NCI-H1048 (cell line): ENCODE measurements at places on chromosomes 13 and 19.

DNA sequence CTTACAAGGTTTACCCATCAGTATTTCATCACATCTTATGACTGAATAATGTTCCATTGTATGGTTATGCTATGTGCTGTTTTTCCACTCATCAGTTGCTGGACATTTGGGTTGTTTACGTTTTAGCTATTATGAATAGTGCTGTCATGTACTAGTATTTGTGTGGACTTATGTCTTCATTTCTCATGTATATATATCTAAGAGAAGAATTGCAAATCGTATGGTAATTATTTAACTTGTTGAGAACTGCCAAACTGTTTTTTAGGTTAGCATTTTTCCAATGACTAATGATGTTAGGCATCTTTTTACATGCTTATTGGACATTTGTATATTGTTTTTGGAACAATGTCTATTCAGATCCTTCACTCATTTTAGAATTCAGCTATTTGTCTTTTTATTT, 368.3 kb downstream of the LMO7 start:
- no peak for DNase-seq

- no peak for DNase-seq
Measured at GRCh38 chr13:83350569-83350968, 531.7 kb downstream of the SLITRK1 start.

DNA sequence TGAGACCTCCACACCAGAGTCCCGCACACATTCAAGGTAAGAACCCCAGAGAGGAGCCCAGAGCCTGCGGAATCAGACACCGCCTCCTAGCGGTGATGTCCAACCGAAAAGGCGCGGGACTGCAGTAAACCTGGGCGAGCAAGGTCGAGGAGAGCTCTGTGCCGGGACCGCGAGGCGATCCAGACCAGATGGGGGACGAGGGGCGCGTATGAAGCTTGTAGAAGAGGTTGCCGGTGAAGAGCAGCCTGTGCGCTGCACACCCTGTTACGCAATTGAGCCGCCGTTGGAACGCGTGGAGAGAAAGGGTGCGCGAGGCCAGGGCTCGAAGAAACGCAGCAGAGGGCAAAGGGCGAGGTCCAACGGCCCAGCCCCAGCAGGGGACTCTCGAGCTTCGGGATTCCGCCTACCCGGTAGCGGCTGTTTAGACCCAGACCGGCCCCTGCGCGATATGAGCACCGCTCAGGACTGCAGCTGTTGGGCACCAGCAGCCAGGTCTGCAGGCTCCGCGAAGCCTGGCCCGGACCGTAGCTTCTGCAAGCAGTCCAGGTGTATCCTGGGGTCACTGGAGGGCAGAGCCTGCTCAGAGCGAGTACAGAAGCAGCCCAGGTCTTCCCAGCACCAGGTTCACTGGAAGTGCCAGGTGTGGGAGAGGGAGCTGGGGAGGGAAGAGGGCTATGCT, 65.9 kb upstream of the ZNF599 start:
- no peak for DNase-seq

DNA sequence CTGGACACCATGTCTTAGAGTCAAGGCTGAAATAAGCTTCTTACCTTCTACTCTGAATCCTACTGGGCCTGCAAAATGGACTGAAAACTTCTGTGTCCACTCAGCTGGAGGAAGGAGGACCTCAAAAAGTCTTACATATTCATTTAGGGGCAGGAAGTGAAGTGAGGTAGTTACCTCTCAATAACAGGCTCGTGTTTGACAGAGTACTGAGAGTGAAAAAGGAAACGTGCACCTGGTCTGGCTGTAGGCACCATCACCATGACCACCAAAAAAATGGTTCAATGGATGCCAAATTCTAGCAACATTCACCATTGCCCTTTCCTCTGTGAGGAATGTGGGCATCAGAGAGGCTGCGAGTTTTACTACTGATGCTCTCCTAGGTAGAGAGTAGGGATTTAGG, 176.2 kb downstream of the RFC3 start:
- no peak for DNase-seq

- DNase-seq = no peak
Measured at GRCh38 chr19:39745643-39746042, 7.8 kb upstream of the CLC start.

- DNase-seq = no peak
Measured at GRCh38 chr13:35630551-35631275, 154.2 kb upstream of the MAB21L1 start.

GRCh38 chr19:58551577-58552471, 3.1 kb downstream of the CHMP2A start:
- no peak for DNase-seq

GRCh38 chr19:41377977-41378709, 1.8 kb downstream of the TMEM91 start:
- DNase-seq = no peak

DNA sequence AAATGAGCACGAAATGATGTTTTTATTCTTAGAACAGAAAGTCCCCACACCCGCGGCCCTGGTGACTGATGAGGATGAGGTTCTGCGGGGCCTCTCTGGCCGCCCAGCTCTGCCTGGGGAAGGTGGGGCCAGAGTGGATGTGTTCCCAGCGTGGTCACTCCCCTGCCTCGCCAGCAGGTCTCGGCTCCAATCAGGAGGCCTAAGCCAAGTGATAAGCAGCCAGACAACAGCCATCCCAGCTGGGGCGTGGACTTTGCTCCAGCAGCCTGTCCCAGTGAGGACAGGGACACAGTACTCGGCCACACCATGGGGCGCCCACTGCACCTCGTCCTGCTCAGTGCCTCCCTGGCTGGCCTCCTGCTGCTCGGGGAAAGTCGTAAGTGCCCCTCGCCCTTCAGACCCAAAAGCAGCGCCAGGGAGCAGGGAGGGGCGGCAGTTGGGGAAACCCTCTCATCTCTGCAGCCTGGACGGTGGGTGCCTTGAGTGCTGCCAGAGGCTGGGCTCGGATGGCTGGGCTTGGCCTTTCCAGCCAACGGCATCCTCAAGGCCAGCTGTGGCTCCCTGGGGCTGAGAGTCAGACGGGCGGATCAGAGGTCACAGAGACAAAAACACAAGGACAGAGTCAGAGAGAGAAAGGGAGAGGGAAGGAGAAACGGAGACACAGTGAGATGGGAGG, at the start of gene F10:
F10 (plus strand) TSS at position 250 of the 676 bp plus-strand sequence; CDS start at position 307, 57 bp downstream.
- DNase-seq = no peak

DNA sequence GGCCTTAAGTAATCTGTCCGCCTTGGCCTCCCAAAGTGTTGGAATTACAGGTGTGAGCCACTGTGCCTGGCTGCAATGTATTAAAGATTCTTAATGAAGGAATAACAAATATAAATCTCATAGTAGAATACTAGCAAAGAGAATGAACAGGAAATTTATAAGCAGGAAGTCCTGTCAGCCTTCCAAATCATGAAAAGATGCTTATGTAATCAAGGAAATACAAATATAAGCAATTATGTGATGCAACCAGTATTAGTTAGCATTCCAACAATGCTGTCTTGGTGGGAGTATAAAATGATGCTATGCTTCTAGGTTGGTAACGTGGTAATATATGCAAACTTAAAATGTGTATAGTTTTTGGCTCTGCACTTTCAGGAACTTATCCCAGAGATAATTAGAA, 133.8 kb downstream of the PDS5B start:
- no peak for DNase-seq

DNA sequence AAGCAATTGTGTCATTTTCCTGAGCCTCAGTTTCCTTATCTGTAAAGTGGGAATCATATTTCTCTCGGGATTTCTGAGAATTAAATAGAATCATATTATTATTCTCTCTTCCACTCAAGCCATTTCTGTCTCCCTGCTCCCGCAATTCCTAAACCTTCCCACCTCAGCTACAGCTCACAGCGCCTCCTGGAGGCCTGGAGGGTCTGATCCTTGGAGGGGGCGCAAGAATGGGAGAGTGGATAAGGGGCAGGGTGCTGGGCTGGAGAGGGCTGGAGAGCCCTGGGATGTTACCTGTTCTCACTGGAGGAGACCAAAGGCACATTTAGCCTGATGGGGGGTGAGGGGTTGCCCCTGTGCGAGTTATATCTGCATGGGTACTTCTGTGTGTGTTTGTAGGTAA, 31.1 kb upstream of the CYP2S1 start:
- DNase-seq = no peak

GRCh38 chr19:57620673-57621348, 6.8 kb downstream of the ZNF134 start:
- no peak for DNase-seq

- no peak for DNase-seq
Measured at GRCh38 chr19:38055655-38056521, 148.9 kb downstream of the SIPA1L3 start.

DNA sequence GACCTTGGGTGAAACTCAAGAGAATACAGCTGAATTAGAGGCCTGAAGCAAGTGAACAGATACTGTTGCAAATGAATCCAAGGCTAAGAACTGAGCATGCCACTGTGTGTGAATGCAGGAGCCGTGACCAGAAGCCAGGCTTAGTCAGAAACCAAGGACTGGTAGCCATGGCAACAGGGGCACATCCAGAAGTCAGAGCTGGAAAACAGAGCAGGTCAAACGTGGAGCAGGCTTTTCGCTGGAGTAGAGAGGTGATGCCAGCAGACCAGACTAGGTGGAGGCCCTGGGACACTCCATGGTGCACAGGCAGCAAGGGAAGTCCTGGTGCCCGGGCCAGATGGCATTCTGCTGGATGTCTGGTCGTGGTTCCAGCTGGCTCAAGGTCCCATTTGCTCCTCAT, 564.1 kb downstream of the PCDH9 start:
- DNase-seq = no peak

GRCh38 chr19:17116996-17117702, 41.6 kb downstream of the MYO9B start:
- no peak for DNase-seq

- no peak for DNase-seq
Measured at GRCh38 chr19:55693336-55693974, 18.4 kb downstream of the EPN1 start.

GRCh38 chr19:49887665-49888509, 8.8 kb downstream of the IL4I1 start:
- no peak for DNase-seq

- no peak for DNase-seq
Measured at GRCh38 chr19:31348481-31349159, 616 bp downstream of the TSHZ3 start.

- no peak for DNase-seq
Measured at GRCh38 chr13:111225810-111226546, 94.5 kb upstream of the TEX29 start.

DNA sequence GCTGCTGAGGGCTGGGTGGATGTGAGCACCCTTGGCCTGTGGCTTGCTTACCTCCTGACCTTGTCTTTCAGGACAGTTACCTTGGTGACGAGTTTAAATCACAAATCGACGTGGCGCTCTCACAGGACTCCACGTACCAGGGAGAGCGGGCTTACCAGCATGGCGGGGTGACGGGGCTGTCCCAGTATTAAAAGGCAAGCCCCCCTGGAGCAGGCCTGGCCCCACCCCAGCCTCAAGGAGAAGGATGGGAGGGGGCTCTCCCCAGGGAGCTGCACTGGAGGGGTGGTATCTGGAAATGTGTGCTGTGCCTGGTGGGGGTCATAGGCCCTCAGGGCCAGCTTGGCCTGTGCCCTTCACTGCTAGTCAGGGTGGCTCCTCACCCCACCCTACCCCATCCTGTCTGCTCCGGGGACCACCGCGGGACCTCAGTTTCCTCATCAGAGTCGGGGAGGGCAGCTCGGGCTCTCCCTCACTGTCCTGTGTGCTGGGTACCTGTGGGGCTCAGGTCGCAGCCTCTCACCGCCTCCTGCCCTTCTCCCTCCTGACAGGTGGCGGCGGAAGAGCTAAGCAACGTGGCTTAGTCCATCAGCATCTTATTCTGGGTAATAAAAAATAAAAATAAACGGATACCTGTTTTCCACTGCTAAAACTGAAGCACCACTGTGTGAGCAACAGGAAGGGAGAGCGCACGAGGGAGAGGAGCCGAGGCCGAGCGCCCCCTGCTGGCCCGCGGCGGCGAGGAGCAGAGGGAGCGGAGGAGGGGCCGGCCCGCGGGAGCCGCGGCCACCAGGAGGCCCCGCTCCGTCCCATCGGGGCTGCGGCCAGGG, 29.8 kb downstream of the CERS1 start:
- no peak for DNase-seq

DNA sequence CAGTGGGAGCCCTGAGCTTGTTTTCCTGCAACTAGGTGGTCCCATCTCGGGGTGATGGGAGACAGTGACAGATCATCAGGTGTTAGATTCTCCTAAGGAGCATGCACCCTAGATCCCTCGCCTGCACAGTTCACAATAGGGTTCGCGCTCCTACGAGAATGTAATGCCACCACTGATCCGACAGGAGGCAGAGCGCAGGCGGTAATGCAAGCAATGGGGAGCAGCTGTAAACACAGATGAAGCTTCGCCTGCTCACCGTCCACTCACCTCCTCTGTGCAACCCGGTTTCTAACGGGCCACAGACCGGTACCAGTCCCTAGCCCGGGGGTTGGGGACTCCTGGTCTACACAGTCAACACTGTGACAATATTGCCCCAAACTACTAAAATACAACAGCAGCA, 38.8 kb downstream of the CARD8 start:
- DNase-seq = no peak

- DNase-seq = no peak
Measured at GRCh38 chr19:50983625-50984292, at the start of gene KLK7. TSS of gene KLK7 (minus strand) at chr19:50983917. CDS start at chr19:50982399, 1,518 bp downstream.

GRCh38 chr13:51697181-51697580, 106.8 kb downstream of the DHRS12 start:
- DNase-seq = no peak

GRCh38 chr13:62696490-62696889, 1280.8 kb upstream of the PCDH20 start:
- DNase-seq = no peak

DNA sequence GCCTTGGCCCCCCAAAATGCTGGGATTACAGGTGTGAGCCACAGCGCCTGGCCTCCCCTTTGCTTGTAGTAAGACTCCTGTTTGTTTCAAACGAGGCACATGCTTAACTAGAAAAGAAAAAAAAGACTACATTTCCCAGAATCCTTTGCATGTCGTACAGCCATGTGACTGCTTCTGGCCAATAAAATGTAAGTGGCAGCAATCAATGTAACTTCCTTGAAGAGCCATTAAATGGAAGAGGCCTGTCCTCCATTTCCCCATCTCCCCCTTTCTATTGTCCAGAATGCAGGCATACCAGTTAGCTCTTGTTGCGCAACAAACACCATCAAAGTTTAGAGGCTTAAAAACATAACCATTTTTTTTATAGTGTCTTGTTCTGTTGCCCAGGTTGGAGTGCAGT, 10.4 kb upstream of the GPR32 start:
- no peak for DNase-seq
